ENCODE measurements at places on chromosomes 13 and 19.

DNA sequence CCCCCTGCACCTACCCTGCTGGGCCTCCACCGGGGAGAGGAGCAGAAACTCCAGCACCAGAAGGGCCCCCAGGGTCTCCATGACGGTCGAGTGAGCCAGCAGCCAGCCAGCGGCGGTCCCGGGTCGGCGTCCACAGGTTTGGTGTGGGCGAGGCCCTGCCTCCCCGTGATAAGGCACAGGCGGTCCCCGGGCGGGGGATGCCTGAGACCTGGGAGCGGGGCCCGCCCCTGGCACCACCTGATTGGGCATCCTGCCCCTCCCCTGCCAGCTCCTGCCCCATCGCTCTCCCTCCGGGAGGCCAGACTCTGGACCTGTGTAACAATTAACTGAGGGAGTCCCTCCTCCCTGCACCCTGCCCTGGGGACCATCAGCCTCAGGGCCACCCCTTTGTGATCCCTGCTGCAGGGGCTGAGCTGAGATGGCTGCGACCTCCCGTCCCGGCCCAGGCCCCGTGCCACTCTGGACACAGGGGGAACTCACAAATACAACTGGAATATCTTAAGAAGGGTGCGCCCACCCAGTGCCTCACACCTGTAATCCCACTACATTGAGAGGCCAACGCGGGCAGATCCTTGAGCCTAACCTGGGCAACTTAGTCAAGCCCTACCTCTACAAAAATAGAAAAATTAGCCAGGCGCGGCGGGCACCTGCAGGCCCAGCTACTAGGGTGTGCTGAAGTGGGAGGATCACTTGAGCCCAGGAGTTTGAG, at the start of gene SMIM24:
TSS of gene SMIM24 (minus strand) at position 143 of the 709 bp plus-strand sequence. CDS start at position 81, 62 bp downstream.
- no peak for DNase-seq

DNA sequence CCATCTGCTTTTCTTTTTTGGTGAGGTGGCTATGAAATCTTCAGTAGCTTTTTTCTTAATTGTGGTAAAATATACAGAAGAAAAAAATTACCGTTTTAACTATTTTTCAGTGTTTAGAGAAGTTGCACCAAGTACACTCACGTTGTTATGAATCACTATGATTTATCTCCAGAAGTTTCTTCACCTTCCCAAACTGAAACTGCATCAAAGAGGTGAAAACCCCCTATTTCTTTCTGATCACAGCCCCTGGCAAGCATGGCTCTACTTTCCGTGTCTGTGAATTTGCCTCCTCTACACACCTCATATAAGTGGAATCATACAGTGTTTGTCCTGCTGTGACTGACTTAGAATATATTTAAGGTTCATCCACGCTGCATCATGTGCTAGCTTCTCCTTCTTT, 15.6 kb upstream of the SIGLEC10 start:
- DNase-seq: no peak

GRCh38 chr19:17419154-17419620, 660 bp upstream of the MVB12A start:
- DNase-seq: no peak

DNA sequence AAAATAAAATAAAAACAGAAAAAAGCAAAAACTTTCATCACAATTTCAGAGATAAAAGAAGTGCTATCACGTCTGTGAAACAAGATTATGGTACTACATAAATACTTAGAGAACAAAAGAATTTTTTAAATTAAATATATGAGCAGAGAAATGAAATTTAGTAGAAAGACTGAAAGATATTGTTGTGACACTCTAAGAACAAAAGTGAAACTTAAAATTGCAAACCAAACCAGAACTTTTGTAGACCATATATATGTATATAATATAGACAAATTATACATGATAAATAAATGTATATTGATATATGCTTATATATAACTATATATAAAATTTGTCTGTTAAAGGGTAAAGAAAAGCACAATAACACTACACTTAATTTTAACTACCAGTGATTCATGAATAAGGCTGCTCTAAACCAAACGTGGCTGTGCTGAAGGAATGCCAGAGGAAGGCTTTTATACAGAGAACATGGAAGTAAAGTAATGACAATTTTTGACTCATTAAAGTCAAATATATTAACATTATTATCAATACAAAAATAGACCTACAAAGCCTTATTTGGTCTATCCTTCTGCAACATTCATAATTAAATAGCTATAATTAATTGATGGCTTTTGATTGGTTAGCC, 1516.7 kb upstream of the PCDH20 start:
- DNase-seq: no peak

DNA sequence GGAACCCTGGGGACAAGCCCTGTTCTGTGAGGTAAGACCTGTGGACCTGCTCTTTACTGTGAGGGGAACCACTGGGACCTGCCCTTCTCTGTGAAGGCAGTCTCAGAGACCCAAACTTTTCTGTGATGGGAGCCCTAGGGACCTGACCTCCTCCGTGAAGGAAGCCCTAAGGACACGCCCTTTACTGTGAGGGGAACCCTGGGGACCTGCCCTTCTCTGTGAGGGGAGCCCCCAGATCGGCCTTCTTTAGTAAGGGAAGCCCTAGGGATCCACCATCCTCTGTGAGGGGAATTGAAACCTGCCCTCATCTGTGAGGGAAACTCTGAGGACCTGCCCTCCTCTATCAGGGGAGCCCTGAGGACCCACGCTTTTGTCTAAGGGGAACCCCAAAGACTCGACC, 343.5 kb downstream of the UQCRFS1 start:
- DNase-seq: no peak

DNA sequence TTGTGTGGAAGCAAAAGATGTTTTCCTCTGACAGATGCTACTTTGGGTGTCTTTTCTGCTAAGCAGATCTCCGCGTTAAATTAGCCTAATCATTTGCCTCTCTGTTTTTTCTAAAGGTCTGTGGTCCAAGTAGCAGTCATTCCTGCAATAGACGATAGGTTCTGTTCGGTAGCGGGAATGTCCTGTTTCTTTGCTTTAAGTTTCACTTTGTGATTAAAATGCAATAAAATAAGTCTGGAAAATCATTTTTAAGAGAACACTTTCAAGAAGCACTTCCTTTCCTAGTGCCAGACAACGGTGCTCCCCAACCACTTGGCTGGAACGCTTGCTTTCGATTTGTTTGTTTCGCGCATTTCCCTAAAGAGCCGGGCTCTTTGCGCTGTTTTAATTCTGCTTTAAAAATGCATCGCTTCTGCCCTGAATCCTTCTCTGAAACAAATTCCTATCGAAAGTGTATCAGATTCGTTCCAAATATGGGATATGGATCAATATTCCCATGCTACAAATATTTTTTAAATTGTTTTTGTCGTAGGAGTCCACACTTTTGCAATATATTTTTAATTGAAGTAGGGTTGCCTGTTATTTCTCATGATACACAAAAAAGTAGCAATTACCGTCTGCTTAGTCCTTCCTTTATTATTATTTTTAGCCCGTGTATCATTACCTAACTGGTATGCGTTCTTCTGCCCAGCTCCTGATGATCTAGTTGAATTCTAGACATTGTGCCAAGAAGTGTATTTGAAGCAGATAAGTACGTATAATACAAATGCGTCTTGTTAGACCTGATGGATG, 14.2 kb downstream of the ZIC2 start:
- DNase-seq: no peak

- no peak for DNase-seq
Measured at GRCh38 chr19:33926306-33926705, 129.6 kb downstream of the KCTD15 start.

DNA sequence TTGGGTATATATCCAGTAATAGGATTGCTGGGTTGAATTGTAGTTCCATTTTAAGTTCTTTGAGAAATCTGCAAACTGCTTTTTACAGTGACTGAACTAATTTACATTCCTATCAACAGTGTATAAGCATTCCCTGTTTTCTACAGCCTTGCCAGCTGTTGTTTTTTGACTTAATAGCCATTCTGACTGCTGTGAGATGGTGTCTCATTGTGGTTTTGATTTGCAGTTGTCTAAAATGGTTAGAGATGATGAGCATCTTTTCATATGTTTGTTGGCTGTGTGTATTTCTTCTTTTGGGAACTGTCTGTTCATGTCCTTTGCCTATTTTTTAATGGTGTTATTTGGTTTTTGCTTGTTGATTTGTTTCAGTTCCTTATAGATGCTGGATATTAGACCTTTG, 4.0 kb upstream of the ZNF222 start:
- DNase-seq: no peak

DNA sequence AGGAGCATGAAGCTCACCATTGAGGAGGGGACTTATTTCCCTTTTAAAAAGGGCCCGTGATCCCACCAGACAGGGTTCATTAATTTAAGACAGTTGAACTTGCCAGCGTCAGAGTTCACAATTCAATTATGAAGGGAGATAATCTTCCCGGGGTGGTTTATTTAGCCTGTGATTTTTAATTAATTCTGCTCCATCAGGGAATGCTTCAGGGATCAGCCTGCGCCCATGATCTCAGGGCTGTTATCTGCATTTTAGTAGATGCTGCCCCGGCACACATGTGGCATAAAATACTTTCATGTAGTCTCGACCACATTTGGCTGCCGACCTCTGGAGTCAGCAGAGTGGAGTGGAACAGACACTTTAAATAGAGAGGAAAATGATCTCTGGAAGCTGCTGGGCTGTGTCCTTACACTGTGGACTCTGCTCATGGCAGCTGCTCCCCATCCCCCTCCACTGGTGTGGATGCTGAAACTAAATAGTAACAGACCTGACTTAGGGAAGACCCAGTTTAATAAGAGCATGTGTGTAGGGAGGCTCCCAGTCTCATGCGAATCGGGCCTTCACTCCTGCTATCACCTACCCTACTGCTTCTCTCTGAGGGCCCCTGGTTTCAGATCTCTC, 256.9 kb downstream of the TEX29 start:
- no peak for DNase-seq

DNA sequence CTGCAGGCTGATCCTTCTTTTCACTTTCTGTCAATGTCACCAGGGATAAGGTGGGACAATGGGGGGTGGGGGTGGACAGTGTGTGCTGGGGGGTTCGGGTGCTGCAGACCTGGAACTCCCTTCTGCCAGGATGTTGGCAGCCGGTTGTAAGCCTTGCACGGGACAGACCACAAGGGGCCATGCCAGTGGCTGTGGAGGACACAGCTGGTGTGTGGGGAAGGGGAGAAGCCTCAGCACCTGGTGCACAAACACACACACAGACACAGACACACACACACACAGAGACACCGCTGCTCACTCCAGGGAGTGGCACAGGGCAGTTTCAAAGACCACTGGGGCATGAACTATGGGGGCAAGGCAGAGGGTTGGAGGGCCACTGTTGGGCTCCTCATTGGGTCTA, 3.6 kb downstream of the F2RL3 start:
- DNase-seq: no peak

DNA sequence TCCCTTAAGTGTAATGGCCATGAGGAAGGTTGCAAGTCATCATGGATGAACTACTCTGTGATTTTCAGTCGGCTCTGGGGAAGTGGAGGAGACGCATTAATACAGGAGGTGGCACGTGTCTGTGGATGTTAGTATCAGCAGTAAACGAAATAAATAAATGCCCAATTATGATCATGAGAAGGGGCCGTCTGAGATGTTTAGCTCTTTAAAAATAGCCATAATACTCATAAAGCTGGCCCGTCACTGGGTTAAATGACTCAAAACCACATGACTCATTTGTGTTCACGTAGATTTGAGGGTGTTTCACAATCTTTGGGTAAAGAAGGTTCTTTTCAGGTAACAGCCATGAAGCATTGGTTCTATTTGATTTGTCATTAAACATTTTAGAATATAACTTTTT, 620.6 kb downstream of the GPC6 start:
- DNase-seq: no peak

DNA sequence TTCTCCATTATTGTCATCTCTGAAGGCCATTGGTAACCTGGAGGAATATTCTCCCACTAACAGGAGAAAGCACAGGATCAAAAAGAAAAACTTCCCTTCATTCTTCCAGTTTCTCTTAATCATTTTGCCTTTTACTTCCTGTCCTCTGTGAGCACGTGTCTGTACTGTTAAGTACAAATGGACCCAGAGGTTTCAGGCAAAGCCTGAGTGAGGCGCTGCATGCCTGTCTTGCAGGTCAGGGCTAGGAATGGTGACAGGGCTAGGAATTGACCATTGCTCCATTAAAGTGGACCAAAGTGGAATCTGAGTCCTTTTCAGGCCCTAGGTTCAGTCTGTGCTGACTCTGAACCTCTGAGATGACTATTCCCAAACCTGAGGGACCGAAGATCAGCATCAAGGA, 326.7 kb downstream of the SHISA2 start:
- DNase-seq: no peak

- peak; percentile 41 for DNase-seq
Measured at GRCh38 chr19:45901432-45901911, 941 bp downstream of the MYPOP start.

GRCh38 chr13:26653310-26653709, 95.8 kb downstream of the WASF3 start:
- DNase-seq: no peak

GRCh38 chr13:49455007-49455398, 10.9 kb downstream of the SETDB2 start:
- DNase-seq: no peak

DNA sequence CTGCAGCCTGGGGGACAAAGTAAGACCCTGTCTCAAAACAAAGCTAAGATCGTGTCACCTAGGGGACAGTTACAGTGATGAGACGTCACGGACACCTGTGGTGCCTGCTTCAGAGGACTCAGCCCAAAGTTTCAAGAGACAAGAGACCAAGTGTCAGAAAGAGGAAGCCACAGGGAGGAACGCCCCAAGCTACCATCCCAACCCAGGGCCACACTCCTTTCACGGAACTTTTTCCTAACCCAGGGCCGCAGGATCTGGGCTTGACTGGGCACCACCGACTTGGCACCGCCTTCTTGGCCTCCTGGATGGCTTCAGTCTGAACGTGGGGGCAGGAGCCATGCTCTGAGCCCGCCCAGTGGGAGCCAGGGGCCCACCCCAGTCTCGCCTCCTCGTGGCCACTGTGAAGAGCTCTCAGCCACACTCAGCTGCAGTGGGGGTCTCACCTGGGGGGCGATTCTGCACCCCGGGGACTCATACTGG, 8.5 kb downstream of the MOB3A start:
- DNase-seq: peak; percentile 73

DNA sequence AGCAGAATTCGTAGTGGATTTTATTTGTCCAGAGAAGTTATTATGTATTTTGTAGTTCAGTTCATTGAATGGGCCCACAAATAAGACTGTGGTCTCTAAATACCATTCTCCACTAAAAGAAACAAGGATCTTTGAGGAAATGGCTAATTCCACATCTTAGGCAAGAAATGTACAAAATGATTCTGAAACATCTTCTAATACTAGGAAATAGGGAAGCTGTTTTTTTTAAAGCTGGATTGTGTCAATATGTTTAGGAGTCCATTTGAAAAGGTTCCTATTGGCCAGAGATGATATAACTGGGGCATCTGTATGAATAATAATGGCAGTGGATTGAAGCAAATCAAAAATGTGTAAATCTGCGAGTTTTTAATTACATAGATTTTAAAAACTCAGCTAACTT, 88.5 kb upstream of the SIAH3 start:
- DNase-seq: no peak

All from activated B cell treated with CpG ODN at 0.5 μM for 24 hours (primary cell).